Activated CD4-positive, alpha-beta T cell treated with anti-CD3 and anti-CD28 coated beads, Interleukin-2, amount 50 U/mL, for 48 hours (primary cell): ENCODE measurements at places on chromosomes 2 and 18.

DNA sequence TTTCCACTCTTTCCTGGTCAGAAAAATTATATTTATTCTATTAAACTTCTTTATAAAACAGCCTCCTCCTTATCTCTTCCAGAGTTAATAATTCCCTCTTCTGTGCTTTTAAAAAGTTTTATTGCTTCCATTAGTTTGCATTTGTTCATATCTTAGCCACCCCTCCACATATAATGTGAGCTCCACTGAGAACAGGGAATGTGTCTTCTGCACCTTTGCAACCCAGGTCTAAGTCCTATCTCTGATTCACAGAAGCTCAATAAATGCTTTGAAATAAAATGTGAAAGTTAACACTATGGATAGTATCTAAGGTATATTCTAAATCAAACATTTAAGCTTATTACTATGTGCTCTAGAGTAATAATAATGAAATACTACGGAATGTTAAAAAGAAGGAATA, 9.3 kb upstream of the LRATD1 start:
- no peak for DNase-seq

GRCh38 chr18:34399892-34400291, 175.2 kb upstream of the NOL4 start:
- no peak for DNase-seq

DNA sequence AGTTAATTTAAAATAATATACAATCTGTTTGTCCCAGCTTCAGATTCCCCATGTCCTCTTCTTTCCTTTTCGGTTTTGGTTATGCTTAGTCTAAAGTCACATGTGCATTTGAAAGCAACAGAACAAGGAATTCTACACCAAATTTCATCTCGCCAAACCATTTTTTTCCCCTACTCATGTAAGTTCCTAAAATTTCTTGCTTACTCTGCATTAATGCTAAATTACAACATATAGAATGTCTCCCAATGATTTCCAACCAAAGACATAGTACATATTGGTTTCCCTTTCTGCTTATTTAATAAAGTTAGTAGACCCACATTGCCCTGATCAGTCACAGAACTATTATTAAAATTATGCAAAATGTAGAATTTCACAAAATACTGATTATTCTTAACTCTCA, 212.3 kb downstream of the ARHGAP15 start:
- no peak for DNase-seq

DNA sequence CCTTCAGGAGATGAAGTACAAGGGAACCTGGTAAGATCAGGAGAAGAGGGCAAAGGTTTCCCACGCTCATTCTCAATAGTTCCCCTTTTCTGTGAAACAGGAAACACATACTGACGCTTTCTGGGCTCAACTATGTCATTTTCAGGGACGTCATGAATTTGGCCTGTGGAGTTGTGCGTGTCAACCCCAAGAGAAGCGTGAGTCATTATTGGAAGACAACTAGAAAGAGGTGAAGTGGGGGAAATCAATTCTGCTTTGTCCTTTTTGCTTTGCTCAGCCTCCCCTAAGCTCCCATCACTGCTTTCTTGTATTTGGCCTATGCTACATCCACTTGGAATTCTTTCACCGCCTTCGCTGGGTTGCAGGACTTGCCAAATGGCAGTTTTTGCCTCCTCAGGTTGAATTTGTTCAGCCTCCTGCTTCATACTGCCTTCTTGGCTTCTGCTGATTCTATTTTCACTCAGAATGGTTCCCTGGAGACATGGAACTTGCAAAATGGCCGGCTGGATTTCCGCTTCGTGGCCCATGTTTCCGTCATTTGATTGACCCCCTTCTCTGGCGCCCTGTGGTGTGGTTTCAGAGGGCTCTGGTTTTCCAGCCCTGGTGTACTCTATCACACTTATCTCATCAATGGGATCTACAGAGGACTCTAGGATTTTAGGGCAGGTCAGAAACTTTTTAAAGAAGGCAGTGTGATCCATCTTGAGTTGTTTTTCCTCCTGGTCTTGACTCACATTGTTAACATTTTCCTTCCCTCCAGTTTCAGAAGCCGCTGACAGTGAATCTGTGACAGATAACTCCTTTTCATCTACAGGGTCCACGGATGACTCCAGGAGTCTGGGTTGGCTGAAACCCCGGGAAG, 93.3 kb downstream of the ALPK2 start:
- DNase-seq, result no peak
